ENCODE measurements at places on chromosomes 4 and X. TPM values are rescaled to one million over a fixed set of nuclear protein-coding genes. Genes with fewer than 3 reads are reported as not detected.

GAB3 gene
- total RNA-seq = 7.3 TPM

PABPC4L gene
- 0.17 TPM for total RNA-seq

ASB12 gene
- total RNA-seq = under 0.01 TPM

OTUD6A gene
- total RNA-seq = not detected

GAGE12J gene
- not detected for total RNA-seq

CXXC4 gene
- total RNA-seq = not detected

CLTRN gene
- total RNA-seq = 0.29 TPM

USP9X gene
- 123 TPM for total RNA-seq

SORCS2 gene
- total RNA-seq = 0.29 TPM

USP17L19 gene
- not detected for total RNA-seq

PLK4 gene
- total RNA-seq = 0.66 TPM

FAM184B gene
- not detected for total RNA-seq

CT45A2 gene
- not detected for total RNA-seq

HPSE gene
- total RNA-seq = 1.6 TPM

PRRG3 gene
- total RNA-seq = 4.6 TPM

EOLA1 gene
- total RNA-seq = 16.2 TPM

GNPDA2 gene
- total RNA-seq = 36.8 TPM

GRID2 gene
- not detected for total RNA-seq

PAGE5 gene
- total RNA-seq = not detected

NWD2 gene
- not detected for total RNA-seq

BEND4 gene
- total RNA-seq = not detected

RTL3 gene
- total RNA-seq = 0.29 TPM

NPFFR2 gene
- total RNA-seq = not detected

FGFBP1 gene
- not detected for total RNA-seq

FGD1 gene
- total RNA-seq = 9.3 TPM

ZAR1 gene
- total RNA-seq = not detected

CXCL9 gene
- not detected for total RNA-seq

FDCSP gene
- total RNA-seq = not detected

SMARCA1 gene
- total RNA-seq = 78.2 TPM

NDUFA1 gene
- total RNA-seq = 58.3 TPM

TKTL2 gene
- not detected for total RNA-seq

FAM53A gene
- 2.3 TPM for total RNA-seq

MSANTD1 gene
- total RNA-seq = 0.44 TPM

PNPLA4 gene
- 16.0 TPM for total RNA-seq

JCHAIN gene
- total RNA-seq = 5.8 TPM

Data from smooth muscle cell of trachea (primary cell).